HepG2 (cell line): ENCODE measurements at places on chromosomes 2 and 18. TPM values are rescaled to one million over a fixed set of nuclear protein-coding genes. Genes with fewer than 3 reads are reported as not detected.

Gene GTF3C2
- polyA plus RNA-seq: 110 and 130 TPM in 2 replicates

Gene ASB18
- not detected in 2 replicates for polyA plus RNA-seq

Gene SERPINB12
- not detected in 2 replicates for polyA plus RNA-seq

Gene STK39
- 34.7 and 38.4 TPM in 2 replicates for polyA plus RNA-seq

Gene PDE11A
- polyA plus RNA-seq: 1.3 and 1.7 TPM in 2 replicates

DNA sequence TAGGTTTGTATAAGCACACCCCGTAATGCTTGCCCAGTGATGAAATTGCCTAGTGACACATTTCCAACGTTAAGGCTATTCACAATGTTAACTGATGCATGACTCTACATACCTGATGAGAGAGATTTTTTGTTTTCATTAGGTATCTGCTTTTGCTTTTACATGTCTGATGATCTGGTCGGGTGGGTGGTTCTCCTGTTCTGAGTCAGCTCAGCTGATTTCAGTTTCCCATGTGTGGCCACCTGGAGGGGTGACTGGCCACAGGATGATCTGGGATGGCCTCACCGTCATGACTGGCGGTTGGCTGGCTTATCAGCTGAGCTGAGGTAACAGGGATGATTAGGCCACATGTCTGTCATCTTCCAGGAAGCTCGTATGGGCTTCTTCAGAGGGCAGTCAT lies 33.8 kb upstream of the ACYP2 start:
- no peak overlapping the region for H3K4me3 ChIP-seq
- no peak for DNase-seq
- no peak overlapping the region for H3K27ac ChIP-seq
- H3K27me3 ChIP-seq: no peaks in the 10 kb centered on the region
- no peaks in the 10 kb centered on the region for H3K36me3 ChIP-seq

GRCh38 chr2:218002845-218003180 lies at the start of gene TNS1:
Gene TNS1 (minus strand): TSS chr2:218002995. CDS start chr2:218002872, 123 bp downstream.
- H3K27ac ChIP-seq: no peak within 1 kb of the TSS
- DNase-seq: no peak
- H3K36me3 ChIP-seq: no peaks in the 10 kb centered on the region
- H3K4me3 ChIP-seq: no peak within 1 kb of the TSS

DNA sequence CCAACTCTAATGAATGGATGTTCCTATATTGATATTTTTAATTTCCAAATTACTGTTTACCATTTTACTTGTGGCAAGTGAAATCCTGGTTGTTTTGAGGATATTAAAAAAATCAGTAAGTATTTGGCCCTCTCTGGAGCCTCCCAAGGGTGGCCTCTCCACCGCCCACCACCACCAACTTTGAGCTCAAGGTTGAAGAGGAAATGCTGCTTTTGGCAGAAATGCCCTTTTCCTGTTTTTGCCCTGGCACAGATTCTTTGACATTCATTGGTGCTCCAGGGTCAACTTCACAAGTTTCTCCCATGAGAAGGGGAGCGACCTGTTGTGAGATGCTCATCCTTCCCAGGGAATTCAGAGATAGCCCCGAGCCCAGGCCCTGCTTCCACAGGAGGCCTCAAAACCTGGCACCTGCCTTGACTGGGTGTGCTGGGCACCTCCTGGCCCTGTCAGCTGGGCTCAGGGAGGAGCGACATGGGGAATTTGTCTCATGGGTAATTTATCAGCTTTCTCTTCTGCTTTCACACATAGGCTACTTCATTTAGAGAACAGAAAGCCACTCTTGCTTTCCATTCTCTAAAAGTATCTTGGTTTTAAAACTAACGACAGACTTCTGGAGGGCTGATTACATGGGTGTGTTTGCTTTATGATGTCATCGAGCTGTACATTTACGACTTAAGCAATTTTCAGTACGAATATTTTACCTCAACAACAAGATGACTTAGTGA lies 6.9 kb downstream of the CD8A start:
- H3K4me3 ChIP-seq: no peak overlapping the region
- H3K27ac ChIP-seq: no peak overlapping the region
- no peaks in the 10 kb centered on the region for H3K4me1 ChIP-seq

GRCh38 chr2:96733931-96734330 lies 5.9 kb downstream of the LMAN2L start:
- H3K27me3 ChIP-seq: no peaks in the 10 kb centered on the region
- DNase-seq: no peak
- peaks cover 71% of the 10 kb centered on the region for H3K36me3 ChIP-seq
- no peak overlapping the region for H3K27ac ChIP-seq
- no peak overlapping the region for H3K4me3 ChIP-seq

GRCh38 chr2:97845818-97846217 lies 132.4 kb downstream of the ZAP70 start:
- DNase-seq: no peak
- H3K27ac ChIP-seq: no peak overlapping the region

DNA sequence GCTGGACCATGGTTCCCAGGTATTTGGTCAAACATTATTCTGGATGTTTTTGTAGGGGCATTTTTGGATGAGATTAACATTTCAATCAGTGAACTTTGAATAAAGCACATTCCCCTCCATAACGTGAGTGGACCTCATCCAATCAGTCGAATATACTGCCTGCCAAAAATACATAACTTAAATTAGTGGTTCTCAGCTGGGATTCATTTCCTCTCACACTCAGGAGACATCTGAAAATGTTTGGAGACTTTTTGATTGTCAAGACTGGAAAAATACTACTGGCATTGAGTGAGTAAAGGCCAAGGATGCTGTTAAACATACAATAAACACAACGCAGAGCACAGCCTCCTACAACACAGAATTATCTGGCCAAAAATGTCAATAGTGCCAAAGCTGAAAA lies 198.2 kb downstream of the MYO1B start:
- H3K4me1 ChIP-seq: peaks cover 23% of the 10 kb centered on the region
- H3K4me3 ChIP-seq: no peak overlapping the region
- DNase-seq: no peak
- H3K36me3 ChIP-seq: no peaks in the 10 kb centered on the region

GRCh38 chr2:143458258-143459190 lies 329.3 kb downstream of the ARHGAP15 start:
- H3K27ac ChIP-seq: no peak overlapping the region
- no peaks in the 10 kb centered on the region for H3K27me3 ChIP-seq
- H3K4me3 ChIP-seq: no peak overlapping the region
- H3K36me3 ChIP-seq: no peaks in the 10 kb centered on the region

- H3K27ac ChIP-seq: no peak overlapping the region
- H3K4me1 ChIP-seq: peaks cover 16% of the 10 kb centered on the region
- no peak overlapping the region for H3K4me3 ChIP-seq
- H3K27me3 ChIP-seq: peaks cover 41% of the 10 kb centered on the region
Observed at GRCh38 chr2:14634489-14635390, 2.2 kb downstream of the LRATD1 start.
